ENCODE measurements at places on chromosomes 6 and 20.

DNA sequence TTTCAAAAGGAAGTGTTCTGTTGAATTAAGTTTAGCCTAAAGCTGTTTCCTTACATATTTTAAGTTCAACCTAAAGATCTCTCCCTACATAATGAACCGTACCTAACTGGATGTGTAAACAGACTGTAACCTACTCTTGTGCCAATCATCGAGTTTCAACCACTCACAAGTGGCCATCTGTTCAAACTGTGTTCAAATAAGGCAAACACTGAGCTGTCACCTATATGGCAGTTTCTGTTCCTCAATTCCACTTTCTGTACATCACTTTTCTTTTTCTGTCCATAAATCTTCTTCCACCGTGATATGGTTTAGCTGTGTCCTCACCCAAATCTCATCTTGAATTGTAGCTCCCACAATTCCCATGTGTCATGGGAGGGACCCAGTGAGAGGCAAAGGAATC, 428.6 kb downstream of the HACE1 start:
- DNase-seq = no peak

DNA sequence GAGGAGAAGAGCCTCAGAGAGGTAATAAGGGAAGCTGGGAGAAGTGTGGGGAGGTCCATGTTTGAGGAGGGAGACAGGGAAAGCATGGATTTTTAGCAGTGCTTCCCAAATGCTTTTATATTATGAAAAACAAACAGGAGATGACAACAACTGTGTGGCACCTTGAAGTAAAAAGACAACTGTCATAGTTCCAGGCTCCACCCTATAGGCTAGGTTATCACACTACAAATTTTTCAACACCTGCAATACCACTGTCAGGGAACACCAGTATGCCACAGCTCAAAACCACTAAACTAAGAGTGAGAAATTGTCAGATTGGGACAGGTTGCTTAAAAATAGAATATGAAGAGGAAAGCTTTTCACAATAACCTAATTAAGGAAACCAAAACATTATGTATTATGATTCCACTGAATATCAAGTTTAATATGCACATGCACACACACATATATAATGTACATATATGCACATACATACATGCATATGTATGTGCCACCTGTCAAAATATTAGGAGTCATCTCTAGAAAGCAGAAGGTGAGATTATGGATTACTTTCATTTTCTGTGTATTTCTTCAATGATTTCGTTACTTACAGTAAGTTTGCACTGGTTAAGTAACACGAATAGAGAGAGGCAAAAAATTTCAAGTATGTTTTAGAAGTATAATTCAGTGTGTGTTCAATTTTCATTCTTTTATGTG, 261.2 kb downstream of the PTPRK start:
- no peak for DNase-seq

DNA sequence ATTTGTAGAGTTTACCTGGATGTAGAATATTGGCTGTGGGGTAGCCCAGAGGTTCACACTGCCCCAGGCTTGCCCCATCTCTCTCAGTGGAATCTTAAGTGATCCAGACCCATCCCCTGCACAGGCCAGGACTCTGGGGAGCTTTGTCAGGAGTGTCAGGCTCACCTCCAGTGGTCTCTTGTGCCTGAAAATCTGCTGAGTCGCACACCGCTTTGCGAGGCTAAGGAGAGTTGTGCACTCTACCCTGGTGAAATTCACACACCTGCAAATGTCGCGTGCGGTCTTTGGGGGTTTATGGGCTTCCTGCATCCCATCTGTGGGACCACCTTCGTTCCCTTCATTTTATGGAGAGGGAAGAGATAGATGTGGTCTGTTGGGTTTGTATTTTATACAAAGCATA, 63.6 kb upstream of the KIF25 start:
- DNase-seq = no peak

DNA sequence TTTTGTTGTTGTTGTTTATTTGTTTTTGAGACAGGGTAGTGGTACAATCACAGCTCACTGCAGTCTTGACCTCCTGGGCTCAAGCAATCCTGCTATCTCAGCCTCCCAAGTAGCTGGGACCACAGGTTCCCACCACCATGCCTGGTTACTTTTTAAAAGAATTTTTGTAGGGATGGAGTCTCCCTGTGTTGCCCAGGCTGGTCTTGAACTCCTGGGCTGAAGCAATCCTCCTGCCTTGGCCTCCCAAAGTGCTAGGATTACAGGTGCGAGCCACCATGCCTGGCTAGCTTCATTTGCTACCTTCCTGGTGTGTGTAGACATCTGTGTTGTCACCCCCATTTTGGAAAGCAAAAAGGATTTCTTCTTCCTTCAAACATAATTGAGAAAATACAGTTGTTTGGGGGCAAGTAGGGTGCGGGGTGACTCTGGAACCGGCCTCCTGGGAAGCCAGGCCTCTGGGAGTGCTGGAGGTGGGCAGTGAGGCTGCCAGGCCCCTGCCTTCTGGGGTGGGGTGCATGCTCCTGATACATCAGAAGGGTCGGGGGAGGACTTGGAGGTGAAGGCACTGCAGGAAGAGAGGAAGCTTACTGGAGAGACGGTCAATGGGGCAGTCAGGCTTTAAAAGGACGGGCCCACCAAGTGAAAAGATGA, 28.4 kb downstream of the SYNJ2 start:
- no peak for DNase-seq

- DNase-seq = no peak
These were observed 3.0 kb upstream of the PRDM13 start for GRCh38 chr6:99603421-99604165.

DNA sequence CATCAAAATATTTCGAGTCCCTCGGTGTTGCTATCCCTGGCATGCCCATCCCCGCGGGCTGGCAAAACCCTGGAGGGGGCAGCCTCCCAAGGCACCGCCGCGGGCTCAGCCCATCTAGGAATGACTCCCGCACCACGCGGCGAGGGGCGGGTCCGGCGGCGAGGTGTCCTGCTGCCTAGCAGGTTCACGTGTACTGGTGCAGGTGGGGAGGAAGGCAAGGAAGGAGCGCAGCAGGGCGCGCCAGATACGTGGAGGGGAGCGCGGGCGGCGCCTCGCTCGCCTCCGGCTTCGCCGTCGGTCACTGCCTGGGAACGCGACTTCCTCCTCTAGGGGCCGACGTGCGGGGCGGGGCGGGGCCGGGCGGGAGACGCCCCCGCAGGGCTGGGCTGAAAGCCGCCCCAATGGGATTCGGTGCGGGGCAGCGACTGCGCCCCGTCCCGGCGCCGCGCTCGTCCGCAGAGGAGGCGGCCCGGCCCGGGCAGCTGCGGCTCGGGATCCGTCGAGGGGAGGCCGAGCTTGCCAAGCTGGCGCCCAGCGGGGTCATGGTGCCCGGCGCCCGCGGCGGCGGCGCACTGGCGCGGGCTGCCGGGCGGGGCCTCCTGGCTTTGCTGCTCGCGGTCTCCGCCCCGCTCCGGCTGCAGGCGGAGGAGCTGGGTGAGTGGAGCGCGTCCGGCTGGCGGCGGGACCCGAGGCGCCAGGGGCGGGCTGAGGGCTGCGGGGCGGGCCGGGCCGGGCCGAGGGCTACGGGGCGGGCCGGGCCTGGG, at the start of gene DCBLD1:
DCBLD1 (plus strand) TSS at position 435 of the 764 bp plus-strand sequence; CDS start at position 543, 108 bp downstream.
- peak; percentile 76 for DNase-seq

- DNase-seq = peak; percentile 40
These were observed 33.6 kb upstream of the ID4 start for GRCh38 chr6:19803331-19804204.

GRCh38 chr20:32356622-32357374, 1.3 kb upstream of the ASXL1 start:
- DNase-seq = no peak

DNA sequence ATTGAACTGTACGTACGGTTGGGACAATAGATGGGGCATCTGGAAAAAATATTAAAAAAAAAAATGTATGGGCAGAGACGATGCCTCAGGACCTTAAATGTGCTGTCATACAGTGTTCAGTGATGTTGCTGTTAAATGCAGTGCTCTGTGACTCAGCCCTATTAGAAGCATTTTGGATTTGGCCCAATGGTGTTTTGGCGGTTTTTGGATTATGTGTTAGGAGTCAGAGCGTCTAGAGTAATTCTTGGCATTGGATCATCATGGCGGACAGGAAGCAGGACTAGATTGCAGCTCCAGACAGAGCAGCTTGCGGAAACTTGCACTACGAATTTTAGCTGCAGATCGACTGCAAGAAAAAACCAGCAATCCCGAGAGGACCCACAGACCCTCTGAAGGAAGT, 280.0 kb downstream of the SOX4 start:
- DNase-seq = no peak

DNA sequence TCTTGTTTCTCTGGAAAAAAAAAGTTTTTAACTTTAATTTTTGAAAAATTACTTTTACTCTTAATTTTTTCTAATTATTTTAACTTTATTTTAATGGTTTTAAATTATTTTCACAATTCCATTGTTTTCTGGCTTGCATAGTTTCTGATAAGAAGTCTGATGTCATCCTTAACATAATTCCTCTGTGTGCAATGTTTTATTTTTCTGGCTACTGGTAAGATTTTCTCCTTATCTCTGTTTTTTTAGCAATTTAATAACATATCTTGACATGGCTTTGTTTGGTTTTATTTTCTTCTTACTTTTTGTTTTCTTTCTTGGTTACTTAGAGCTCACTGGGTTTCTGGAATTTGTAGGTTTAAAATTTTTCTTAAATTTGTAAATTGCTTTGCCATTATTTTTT, 114.8 kb downstream of the TBXT start:
- DNase-seq = no peak

DNA sequence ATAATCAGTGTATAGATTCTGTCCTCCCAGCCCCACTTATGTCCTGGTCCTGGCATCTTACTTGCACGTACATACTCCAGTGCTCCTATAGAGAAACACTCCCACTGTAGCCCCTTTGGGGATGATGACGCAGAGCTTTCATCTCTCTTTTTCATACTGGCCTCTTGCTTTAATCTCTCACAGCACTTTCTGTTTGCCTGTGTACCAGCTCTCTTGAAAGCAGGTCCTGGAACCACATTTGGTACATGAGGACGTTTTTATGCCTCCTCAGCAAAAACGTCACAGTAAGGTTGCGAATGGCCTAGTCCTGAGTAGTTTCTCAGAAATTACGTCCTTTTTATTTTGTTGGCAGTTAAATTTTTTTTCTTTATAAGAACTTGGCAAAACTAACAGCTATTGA, 10.8 kb downstream of the L3MBTL3 start:
- no peak for DNase-seq

DNA sequence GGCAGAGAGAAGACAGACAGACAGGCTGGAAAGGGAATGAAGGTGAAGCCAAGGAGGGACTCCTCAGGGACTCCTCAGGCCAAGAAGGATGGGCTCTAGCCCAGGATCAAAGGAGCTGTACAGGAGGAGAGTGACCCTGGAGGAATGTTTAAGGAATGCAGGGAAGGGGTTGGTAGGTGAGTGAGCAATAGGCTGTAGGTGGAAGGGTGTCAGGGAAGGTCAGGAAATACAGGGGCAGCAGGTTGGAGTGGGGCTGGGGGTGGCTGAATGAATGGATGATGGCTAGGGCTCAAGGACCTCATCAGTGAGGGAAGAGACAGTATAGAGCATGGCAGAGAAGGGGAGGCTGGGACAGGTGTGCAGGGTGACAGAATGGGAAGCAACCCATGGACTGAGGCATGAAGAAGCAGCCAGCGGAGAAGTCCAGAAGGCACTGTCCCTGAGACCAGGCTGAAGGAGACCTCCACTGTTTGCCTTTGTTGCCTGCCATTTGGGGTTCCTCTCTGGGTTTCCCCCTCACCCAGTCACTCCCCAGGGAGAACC, 13.2 kb downstream of the SYNGAP1 start:
- no peak for DNase-seq

GRCh38 chr20:24588725-24589340, 119.4 kb downstream of the SYNDIG1 start:
- DNase-seq = no peak

- no peak for DNase-seq
These were observed 505.7 kb downstream of the CDKAL1 start for GRCh38 chr6:21039926-21040325.

DNA sequence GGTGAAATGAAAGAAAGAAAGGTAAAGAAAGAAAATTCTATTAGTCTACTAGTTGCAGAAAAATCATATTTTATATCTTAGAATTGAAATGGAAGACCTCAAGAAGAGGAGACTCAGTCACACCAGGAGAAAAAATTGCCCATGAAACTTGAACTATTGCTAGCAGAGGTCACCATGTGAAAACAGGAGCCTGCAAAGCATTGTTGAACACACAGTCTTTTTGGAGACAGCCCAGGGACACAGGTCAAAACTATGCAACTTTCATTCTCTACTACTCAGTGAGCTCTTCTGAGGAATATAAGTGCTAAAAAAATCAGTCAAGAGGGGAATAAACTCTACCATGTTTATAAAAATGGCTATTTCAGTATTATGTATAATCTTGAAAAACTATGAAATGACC, 89.8 kb upstream of the TENT5A start:
- DNase-seq = no peak
